ENCODE measurements at places on chromosomes 1 and 21.

- no peak for DNase-seq
Observed at GRCh38 chr1:16145030-16145661, 10.7 kb downstream of the EPHA2 start.

DNA sequence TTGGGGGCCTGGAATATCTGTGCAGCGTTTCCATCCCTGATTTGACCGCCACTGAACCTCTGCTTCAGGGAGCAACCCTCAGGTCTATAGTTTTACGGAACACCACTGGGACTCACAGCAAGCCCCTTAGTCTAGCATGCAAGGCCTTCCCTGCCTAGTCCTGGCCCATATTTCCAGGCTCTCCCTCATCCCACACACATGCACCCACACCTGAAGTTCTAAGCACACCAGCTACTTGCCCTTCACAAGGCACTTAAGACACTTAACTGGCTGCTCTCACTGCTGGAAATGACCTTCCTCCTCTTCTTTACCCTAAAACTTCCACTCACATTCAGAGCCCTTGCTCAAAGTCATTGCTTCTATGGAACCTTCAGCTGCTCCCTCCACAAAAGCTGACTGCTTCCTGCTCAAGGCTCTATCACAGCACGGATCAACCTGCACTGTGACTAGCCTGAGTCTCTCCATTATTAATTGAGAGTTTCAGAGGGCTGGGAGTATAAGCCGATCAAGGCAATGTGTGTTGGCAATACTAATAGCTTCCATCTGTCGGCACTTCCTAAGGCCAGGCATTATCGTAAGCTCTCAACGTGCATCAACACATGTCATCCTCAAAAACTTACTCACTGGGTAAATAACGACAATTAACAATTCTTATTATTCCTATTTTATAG lies 84.3 kb downstream of the RRAGC start:
- no peak for DNase-seq

DNA sequence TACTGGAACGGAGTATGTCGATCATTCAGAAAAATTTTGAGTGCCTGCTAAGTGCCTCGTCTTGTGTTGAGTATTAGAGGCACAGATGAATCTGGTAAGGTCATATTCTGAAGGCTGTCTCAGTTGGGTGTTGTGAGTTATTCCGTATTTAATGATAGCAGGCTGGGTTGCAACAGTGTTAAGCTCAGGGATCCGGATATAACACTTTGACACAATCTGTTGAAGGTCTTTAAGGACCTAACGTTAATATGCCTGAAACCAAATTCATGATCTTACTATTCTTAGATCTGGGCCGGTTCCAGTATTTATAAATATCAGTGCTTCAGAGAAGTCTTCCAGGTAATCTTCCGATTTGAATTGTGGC lies 555 bp downstream of the PRPF38A start:
- no peak for DNase-seq

DNA sequence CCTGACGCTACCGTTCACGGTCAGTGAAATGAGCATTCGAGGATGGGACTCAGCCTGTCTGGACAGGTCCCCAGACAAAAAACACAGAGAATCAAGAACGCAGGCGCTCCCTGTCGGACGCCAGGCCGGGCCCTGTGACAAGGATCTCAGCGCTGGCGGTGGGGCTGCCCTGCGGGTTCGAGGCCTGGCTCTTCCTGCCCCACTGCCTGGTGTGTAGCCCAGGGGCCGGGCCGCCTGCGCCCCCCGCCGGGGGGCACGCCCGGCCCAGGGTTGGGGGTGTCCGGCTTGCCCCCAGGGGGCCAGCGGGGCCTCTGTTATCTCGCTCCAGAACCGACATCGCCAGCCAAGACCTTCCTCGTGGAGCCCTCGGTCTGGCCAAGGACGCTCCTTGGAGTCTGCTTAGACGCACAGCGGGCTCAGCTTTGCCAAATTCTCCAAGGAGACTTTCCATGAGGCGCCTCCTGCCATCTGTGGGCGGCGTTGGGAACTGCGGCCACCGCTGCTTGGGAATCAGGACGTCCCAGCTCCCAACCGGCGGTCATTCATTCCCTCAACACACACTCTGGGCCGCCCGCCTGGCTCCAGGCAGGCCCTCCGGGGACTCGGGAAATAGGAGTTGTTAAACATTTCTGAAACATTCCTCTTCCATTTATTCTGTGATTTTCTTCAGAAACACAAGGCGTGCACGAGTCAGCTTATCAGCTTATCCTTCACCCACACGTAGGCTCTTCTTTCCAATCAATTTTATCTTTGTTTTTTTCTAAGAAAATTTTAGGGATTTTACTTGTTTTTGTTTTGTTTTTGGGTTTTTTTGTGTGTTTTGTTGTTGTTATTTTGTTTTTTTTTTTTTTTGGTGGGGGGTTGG lies 11.3 kb upstream of the RIPK4 start:
- DNase-seq, result peak; percentile 47

GRCh38 chr1:28139025-28139712 lies 37.3 kb downstream of the PTAFR start:
- no peak for DNase-seq

GRCh38 chr1:168732736-168733135 lies 3.7 kb upstream of the DPT start:
- no peak for DNase-seq

DNA sequence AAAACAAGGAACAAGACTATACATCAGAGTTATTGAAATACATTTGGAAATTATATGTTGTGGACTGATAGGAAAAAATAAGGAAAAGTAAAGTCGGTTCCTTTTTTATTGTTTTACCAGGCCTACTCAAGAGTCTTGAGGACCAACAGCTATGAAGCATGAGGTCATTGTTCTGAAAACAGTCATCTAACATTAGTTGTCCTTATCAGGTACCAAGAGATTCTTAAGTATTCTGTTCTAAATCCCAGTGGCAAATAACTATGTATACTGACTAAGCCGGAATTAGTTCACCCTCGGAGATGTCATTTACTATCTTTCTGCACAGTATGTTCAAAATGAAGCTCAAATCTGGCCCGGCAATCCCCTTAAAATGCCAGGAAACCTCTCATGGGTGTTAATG lies 585 bp downstream of the ADGRL4 start:
- no peak for DNase-seq

DNA sequence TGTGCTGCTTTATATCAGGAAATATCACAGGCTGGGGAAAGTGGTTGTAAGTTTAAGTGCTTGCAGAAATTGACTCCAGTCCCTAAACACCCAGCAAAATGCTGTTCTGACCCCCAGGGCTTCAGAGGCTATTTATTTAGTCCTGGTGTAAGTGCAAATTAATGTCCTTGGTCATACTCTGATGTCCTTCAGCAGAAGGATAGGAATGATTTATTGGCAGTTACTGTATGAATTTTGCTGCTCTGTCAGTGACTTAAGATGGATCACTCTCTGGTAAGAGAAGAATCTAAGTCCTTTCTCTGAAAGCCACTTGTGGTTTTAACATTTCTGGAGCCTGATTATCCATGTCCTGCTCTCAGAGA lies 21.9 kb downstream of the FAM20B start:
- no peak for DNase-seq

- DNase-seq, result no peak
Observed at GRCh38 chr21:23455676-23456075, 2151.6 kb downstream of the MRPL39 start.

GRCh38 chr1:234782105-234782751 lies 172.2 kb upstream of the IRF2BP2 start:
- no peak for DNase-seq

DNA sequence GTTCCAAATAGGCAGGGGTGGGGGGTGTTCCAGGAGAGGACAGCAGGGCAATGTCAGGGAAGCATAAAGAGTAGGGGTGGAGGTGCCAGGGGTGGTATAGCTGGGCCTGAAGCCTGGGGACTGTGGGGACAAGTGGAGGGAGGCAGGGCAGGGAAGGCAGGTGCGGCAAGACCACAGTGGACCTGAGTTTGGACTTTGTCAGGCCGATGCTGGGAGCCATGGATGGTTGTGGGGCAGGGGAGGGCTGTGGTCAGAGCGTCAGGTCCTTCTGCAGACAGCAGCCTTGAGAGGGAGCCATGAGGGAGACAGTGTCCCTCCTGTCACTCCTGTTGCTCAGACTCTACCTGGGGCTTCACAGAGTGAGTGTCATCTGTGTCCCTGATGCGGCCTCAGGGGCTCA lies 320.3 kb downstream of the PTPRU start:
- no peak for DNase-seq

GRCh38 chr1:125087247-125087646 lies 3902.5 kb downstream of the SRGAP2C start:
- no peak for DNase-seq

- DNase-seq, result no peak
Observed at GRCh38 chr21:30561957-30562356, 843 bp upstream of the KRTAP19-7 start.

DNA sequence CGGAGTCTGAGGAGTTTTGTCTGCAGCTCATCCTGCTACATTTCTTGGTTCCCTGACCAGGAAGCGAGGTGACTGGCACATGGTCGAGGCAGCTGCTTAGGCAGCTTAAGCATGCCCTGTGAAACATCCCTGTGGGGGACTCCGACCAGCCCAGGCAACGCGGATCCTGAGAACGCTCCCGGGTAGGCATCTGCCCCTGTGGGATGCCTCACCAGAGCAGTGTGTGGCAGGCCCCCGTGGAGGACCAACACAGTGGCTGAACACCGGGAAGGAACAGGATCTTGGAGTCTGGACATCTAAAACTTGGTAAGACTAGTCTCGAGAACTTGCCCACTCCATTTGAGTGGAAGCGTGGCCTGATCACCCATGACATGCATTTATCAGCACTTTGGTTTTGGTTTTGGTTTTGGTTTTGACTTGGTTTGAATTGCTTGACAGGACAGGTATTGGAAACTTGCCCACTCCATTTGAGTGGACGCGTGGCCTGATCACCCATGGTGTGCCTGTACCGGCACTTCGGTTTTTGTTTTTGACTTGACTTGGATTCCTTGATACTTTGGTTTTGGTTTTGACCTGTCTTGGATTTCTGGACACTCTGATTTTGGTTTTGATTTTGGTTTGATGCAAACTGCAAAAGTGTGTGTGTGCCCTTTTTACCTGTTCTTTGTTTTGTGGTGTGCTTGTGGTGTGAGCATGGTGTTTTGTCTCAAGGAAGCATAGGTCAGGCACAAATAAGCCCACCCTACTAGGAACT lies 12.2 kb upstream of the NEK2 start:
- no peak for DNase-seq

- no peak for DNase-seq
Observed at GRCh38 chr1:65002508-65003315, 36.4 kb upstream of the JAK1 start.

DNA sequence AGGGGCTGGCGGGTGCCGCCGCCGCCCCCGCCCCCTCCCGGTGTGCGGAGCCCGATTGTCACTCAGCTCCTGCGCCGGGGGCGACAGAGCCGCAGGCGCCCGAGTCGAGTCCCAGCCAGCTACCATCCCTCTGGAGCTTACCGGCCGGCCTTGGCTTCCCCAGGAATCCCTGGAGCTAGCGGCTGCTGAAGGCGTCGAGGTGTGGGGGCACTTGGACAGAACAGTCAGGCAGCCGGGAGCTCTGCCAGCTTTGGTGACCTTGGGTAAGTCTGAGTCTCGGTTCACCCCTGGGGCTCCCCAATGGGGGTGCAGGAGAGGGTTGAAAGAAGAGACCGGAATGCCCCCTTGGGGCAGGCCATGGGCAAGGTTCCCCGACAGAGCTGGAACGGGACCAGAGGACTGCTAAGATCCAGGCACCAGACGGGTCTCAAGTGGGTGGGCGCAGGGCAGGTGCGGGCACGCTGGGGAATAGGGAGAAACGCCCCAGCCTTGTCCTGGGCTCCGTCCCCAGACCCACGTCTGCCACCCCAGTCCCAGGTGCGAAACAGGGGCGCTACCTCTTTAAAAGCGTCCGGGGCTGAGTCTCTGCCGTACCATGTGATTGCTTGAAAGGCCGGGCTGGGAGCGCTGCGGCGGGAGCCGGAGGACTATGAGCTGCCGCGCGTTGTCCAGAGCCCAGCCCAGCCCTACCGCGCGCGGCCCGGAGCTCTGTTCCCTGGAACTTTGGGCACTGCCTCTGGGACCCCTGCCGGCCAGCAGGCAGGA lies at the start of gene ADORA1:
Gene ADORA1 (plus strand): TSS at position 61 of the 765 bp plus-strand sequence. CDS start 1,116 bp downstream, outside the sequence.
- DNase-seq, result no peak

GRCh38 chr1:59309392-59309791 lies 12.5 kb downstream of the FGGY start:
- no peak for DNase-seq

Measured in brain pericyte (primary cell).